ENCODE measurements at places on chromosomes 7 and 10.
A peak's percentile ranks its signal among the peaks of the same experiment; 100 is the strongest.

DNA sequence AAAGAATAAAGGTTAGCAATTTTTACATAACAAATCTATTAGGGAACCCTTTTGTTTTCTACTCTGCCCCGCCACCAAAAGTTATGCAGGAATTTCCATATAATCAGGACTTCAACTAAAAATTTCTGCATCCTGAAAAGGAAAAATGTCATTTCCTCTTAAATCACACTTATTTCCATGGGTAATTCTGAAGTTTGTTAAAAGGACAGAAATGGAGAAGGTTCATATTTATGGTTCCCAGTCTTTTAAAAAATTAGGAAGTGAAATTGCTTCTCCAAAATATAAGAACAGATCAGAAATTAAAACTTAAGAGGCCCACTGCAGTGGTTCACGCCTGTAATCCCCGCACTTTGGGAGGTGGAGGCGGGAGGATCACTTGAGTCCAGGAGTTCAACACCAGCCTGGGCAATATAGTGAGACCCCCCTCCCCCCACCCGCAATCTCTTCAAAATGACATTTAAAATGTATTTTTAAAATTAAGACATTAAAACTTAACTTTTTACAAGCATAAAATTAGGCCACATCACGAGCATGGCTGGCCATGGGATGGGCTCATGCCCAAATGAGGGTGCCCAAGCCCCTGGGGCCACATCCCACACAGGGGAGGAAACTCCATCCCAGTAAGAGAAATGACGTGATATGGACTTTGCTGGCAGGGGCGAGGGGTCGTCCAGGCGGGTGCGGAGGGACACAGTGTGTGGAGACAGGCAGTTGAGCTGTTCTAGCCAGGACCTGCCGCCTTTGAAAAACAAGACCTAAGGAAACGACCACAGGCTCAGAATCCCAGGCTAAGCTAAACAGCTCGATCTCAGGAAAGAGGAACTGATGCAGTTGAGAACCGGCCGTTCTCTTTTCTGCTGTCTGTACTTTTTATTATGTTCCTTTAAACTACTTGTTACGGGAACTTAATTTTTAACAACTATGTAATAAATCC, 51.3 kb upstream of the NFE2L3 start:
- DNase-seq: no peak

DNA sequence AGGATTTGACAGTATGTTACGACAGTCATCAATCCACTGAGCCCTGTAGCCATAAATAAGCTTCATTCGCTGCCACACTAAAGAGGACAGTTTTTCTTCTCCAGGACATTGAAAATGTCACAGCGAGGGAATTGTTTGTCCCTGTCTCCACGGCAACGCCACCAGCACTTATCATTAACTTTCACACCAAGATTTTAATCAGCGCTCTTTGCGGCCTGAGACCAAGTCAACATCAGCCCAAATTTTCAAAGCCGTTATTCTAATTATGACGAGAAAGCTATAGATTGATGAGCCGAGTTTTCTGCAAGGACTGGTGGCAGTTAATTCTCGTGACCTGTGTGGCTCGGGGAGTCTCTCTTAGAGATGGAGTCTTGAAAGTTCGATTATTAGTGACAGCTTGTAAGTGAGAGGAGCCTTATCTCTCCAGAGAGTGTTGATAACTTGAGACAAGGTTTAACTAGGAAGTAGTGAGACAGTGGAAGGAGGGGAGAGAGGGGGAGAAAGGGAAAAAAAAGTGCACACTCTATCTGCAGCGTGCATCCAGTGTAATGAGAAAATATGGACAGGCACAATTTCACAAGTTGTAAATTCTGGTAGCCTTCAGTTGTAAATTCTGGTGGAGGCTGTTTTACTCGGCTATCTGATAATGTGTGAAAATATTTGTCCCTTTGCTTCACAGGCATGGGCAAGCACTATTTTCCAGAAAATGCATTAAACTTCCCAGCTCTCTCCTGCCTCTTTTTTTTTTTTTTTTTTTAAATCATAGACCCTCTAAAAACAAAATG, 473.3 kb downstream of the LRMDA start:
- no peak for DNase-seq

DNA sequence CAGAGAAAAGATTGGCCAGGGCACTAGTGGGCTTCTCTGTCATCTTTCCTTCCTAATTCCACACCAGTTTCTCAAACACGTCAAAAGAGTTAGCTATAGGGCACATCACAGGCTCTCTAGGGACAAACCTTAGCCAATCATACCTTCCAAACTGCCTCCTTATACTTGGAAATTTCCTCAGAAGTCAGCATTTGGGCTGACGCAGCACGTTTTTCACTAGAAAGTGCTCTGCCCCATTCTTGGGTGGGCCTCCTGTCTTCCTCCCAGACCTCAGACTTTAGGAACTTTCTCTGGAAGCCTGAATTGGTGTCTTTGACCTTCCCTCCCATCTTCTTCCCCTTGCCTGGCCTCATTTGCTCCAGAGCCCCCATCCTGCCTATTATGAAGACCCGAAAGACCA, 11.1 kb downstream of the SFXN3 start:
- no peak for DNase-seq

GRCh38 chr7:47411901-47412300, 170.0 kb downstream of the TNS3 start:
- DNase-seq: no peak

GRCh38 chr7:36484265-36484664, 94.6 kb downstream of the ANLN start:
- no peak for DNase-seq

- DNase-seq: no peak
Observed at GRCh38 chr7:29431686-29432085, 131.9 kb upstream of the PRR15 start.

- no peak for DNase-seq
Observed at GRCh38 chr10:10816447-10816846, 201.2 kb upstream of the CELF2 start.

GRCh38 chr7:148746135-148746534, 47.4 kb downstream of the CUL1 start:
- DNase-seq: no peak

DNA sequence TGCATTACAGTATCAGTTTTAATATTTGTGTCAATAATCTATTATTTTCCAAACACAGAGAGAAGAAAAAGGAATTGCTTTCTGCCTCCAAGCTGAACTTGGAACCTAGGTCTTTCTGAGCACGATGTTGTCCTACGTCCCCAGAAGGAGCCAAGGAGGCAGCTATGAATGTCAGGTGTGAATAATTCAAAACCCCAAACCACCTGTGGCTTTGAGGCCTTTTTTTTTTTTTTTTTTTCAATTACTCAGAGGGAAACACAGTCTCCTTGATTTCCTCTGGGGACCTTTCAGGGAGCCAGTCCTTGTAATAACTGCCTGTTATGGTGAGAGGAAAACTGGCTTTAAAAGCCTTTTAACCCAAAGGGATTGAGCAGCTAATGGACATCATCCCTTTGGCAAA, 8.3 kb downstream of the GPR85 start:
- DNase-seq: no peak

DNA sequence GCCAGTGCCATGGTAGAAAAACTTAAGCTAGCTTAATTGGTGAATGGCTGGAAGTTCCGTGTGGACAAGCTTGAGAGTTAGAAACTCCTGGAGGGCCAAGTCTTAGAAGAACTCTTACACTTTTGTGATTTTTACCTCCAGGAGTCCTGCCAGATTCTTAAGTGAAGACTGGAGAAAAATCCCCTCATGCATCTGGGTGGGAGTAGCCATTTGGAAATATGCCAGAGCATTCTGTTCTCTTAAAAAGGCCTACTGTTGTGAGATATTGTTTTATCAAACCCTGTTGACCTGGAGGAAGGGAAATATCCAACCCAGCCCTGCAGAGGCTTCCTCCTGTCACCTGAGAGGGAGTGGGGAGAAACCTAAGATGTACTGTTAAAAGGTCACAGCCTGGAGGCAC, 17.6 kb upstream of the MCM10 start:
- DNase-seq: no peak

DNA sequence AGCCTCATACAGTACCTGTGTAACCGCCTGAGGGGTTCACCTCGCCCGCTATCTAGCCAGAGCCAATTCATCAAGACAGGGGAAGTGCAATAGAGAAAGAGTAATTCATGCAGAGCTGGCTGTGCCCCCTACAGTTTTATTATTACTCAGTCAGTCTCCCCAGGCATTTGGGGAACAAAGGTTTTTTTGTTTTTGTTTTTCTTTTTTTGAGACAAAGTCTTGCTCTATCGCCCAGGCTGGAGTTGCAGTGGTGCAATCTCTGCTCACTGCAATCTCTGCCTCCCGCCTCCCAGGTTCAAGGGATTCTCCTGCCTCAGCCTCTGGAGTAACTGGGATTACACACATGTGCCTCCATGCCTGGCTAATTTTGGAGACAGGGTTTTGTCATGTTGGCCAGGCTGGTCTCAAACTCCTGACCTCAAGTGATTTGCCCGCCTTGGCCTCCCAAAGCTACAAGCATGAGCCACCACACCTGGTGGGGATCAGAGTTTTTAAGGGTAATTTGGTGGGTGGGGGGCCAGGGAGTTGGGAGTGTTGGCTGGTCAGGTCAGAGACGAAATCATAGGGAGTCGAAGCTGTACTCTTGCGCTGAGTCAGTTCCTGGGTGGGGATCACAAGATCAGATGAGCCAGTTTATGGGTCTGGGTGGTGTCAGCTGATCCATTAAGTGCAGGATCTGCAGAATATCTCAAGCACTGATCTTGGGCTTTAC, 116.5 kb downstream of the MARCHF5 start:
- no peak for DNase-seq

GRCh38 chr7:14899030-14899429, 3.5 kb downstream of the DGKB start:
- DNase-seq: no peak

DNA sequence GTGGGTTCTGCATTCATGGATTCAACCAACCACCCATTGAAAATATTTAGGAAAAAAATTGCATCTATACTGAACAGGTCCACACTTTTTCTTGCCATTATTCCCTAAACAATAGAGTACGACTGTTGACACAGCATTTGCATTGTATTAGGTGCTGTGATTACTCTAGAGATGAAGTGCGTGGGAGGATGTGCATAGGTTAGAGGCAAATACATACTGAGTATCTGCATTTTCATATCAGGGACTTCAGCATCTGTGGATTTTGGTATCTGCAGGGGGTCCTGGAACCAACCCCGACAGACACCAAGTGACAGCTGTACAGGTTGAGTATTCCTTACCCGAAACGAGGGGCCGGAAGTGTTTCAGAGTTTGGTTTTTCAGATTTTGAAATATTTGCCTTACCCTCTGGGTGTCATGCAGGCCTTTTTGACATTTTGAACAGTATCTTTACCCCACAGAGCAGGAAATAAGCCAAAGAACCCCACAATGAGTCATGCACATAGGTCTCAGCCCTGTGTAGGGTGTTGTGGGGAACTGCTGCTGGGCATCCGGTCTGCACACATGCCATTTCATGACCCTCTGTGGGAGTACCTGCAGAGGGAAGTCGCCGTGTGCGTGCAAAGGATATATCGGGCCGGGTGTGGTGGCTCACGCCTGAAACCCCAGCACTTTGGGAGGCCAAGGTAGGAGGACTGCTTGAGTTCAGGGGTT, 14.5 kb downstream of the NUDT5 start:
- DNase-seq: peak; percentile 77

DNA sequence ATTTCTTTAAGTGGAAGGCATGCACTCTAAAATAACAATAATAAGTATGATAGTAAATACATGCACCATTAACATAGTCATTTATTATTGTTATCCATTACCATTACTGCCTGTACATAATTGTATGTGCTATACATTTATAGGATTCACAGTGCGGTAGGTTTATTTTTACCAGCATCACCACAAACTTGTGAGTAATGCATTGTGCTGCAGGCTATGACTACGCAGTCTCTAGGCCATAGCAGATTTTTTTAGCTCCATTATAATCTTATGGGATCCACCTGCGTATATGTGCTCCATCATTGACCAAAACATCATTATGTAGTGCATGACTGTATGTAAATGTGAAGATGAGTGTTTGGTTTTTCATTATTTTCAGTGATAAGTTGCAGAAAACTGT, 160.0 kb downstream of the LRRC4 start:
- no peak for DNase-seq

DNA sequence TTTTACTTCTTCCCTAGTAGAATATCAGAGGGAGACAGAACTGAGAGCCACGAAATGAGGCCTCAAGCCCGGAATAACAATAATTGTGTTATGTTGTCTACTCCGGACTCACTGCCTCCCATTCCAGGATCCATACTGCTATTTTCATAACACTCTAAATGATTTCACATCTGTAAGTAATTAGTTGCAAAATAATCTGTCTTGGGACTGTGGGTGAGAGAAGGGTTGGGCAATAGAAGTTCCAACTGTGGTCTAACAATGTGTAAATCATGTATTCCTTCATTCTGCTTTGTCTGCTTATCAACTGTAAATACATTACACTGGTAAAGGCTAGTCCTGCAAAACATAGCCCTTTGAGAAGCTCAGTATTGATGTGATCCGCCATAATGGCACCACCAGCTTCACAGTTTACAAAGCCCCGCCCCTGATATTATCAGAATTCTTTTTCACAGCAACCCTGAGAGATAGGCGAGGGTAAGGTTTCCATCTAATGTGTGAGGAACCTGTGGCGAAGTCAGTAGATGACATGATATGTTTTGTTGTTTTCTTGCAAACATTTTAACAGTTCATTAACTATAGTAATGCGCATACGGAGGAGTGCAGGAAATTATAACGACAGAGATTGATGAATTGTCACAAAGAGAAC, 265.7 kb upstream of the BMPER start:
- DNase-seq: no peak

- DNase-seq: no peak
Observed at GRCh38 chr7:97043281-97043680, 18.6 kb upstream of the DLX5 start.

DNA sequence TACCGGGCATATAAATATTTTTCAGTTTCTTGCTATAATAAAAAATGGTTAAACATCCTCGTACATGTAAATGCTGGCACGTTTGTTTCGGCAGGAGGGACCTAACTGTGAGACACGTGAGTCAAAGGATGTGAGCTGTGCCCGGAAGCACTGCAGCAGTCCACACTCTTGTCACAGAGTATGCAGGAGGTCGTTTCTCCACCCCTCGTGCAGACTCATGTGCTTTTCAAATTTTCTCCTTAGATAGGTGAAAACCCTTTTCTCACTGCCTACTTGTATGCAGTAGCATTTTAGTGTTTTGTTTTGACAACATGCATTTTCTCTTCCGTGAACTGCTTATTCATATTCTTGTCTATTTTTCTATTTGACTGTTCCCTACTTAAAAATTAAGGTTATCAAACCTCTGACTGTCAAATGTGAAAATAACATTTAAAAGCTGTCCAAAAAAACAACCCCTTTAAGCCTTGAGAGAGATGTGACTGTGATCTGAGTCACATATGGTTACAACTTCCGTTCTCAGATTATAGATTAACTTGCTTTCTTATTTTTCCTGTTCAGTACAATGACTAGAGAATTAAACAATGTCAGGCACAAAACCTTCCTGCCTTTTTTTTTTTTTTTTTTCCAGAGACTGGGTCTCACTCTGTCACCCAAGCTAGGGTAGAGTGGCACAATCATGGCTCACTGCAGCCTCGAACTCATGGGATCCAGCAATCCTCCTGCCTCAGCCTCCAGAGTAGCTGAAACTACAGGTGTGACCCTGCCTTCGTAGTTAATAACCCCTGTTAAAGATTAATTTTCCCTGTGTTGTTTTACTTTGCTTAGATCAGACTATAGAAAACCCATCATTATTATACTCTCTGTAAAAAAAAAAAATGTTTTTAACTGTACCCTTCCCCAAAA, 45.1 kb downstream of the DPY19L1 start:
- peak; percentile 17 for DNase-seq

Data from activated CD4-positive, alpha-beta T cell treated with anti-CD3 and anti-CD28 coated beads, Interleukin-2, amount 10 ng/mL, durations not matched to agents 7 days and 5 days (primary cell).